ENCODE measurements at places on chromosomes 6 and 20.

DNA sequence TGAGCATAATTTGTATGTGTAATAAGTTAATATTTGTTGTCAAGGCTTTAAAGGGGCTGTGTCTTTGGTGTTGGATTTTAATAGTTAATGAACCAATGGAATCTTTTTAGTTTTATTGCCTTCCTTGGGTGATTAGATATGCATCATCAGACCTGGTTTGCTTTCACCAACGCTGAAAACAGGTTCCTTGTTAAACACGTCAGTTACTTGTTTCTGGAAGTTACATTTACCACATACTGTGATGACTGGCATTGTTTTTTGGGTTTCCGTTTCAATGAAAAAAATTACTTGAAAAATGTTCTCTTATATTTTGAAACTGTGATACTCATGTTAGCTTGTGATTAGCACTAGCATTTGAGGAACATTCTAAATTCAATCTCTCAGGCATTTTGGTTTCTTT lies 58.6 kb upstream of the RNF144B start:
- no peak for DNase-seq

GRCh38 chr20:53032478-53032932 lies 60.3 kb downstream of the TSHZ2 start:
- DNase-seq = no peak

GRCh38 chr20:56735084-56735642 lies 106.1 kb downstream of the TFAP2C start:
- DNase-seq = no peak

DNA sequence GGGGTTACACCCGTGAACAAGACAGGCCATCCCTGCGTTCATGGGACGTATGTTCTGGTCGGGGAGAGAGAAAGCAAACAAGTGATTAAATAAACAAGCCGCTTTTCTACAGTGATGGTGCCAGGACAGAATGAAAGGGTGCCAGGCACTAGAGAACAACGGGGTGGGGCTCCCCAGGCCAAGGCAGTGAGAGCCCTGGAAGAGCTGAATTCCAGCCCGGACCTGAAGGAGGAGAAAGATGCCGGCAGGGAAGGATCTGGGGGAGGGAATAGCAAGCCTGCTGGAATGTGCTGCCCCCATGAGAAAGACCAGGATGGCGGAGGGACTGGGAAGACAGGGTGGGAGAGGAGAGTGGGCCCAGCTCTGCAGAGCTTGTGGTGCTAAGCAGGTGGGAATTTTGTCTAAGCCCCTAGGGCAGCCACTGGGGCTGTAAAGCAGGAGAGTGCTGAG lies 7.5 kb downstream of the SNAI1 start:
- no peak for DNase-seq

DNA sequence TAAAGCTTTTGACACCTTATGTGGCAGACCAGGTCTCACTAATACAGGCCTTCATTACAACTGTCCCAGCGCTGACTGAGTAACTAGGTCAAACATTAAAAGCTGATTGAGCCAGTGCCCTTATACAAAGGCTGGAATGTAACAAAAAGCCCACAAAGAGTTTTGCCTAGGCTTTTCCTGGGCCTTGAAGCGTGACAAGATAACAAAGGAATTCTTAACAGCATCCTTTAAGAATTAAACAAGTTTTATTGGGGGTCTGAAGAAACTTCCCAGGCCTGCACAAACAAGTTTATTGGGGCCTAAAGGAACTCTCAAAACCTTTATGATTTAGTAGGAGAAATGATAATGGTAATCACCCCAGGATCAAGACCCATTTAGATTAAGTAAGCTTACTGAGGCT lies 267.6 kb upstream of the FAM83B start:
- DNase-seq = no peak

DNA sequence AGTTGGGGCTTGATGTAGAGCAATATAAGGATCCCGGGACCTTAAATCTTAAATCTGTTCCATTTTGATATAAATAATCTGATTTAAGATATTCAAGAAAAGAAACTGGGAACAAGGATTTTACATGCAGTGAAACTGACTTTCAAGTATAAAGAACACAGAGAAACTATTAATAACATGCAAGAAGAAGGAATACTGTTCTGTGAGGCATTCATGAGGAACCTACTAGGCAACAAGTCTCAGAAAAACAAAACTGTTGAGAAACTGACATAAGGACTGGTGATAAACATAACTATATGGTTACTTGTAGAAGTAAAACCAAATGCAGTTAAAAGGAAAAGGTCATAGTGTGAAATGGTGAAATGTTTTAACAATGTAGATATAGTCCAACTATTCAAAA lies 15.8 kb downstream of the HDDC2 start:
- no peak for DNase-seq

GRCh38 chr6:24897186-24897585 lies 38.6 kb downstream of the RIPOR2 start:
- no peak for DNase-seq

GRCh38 chr6:33985947-33986346 lies 159.9 kb downstream of the GRM4 start:
- no peak for DNase-seq

GRCh38 chr6:43367245-43367984 lies 2.0 kb downstream of the ZNF318 start:
- DNase-seq = no peak

- DNase-seq = no peak
Measured at GRCh38 chr6:143859891-143860660, 4.2 kb upstream of the ZC2HC1B start.
